AG20443 (cell line): ENCODE measurements at places on chromosomes 3 and 15.

DNA sequence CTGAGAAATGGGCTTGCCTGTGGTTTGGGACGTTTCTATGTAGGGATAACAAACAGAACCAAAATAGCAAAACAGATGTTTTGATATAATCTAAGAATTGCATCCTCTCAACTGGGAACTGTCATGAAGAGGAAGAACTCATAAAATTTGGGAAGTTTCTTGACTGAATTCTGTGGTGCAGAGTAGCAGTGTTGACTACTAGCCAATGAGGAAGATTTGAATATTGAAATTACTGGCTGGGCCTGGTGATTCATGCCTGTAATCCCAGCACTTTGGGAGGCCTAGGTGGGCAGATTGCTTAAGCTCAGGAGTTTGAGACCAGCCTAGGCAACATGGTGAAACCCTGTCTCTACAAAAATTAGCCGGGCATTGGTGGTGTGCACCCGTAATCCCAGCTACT lies 42.2 kb downstream of the ZNF609 start:
- DNase-seq: no peak

GRCh38 chr3:136120373-136121348 lies 75.5 kb downstream of the MSL2 start:
- no peak for DNase-seq

- no peak for DNase-seq
Observed at GRCh38 chr3:100403362-100404249, 2.3 kb downstream of the LNP1 start.

DNA sequence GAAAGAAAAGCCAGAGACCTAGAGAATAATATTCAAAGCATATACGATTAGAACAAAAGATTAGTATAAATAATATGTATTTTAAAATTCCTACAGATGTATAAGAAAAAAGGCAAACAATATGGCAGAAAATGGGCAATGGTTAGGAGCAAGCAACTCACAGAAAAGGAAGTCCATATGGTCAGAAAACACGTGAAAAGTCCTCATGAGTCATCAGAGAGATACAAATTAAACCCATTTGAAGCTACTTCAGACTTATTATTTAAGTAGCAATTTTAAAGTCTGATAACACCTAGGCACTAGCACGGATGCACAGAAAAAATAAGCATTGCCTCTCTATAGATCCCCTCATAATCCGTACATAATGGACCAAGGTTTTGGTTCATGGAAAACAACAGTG lies 25.6 kb downstream of the SLC7A14 start:
- DNase-seq: no peak
